ENCODE measurements at places on chromosomes 3 and 15. TPM values are rescaled to one million over a fixed set of nuclear protein-coding genes. Genes with fewer than 3 reads are reported as not detected.

ITGA11 gene
- total RNA-seq, result 2.4 TPM

AQP9 gene
- not detected for total RNA-seq

BCL6 gene
- total RNA-seq, result 13.4 TPM

CLEC3B gene
- not detected for total RNA-seq

HYAL1 gene
- total RNA-seq, result 1.00 TPM

IL12A gene
- total RNA-seq, result 1.1 TPM

RARB gene
- 10.3 TPM for total RNA-seq

CHRNA7 gene
- 5.0 TPM for total RNA-seq

SEMA4B gene
- 91.4 TPM for total RNA-seq

SLC24A1 gene
- 3.8 TPM for total RNA-seq

GPR149 gene
- total RNA-seq, result not detected

C15orf62 gene
- total RNA-seq, result not detected

CAPN3 gene
- 0.34 TPM for total RNA-seq

All from A549 treated with Mapracorat at 1 μM for 4 hours (cell line).